Fibroblast of skin of left quadriceps (primary cell): ENCODE measurements at places on chromosomes 5 and 9.

- no peak for DNase-seq
These were observed 1.7 kb downstream of the RACK1 start for GRCh38 chr5:181242031-181242451.

GRCh38 chr9:27124151-27124550 lies 15.1 kb downstream of the TEK start:
- DNase-seq: no peak

DNA sequence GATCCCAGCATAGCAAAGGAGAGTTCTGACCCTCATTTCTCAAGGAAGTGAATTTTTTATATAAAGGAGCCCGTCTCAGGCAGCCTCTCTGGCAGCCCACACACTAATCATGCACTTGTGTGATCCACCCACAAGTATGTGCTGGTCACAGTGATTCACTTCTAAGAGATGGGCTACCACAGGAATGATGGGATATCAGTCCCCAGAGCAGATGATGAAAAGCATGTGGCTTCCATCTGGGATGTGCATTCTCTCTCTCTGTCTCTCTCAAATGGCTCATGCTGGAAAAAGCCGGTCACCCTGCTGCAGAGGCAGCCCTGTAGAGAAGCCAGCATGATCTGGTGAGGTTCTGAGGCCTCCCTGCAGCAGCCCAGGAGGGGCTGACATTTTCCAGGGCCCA lies 74.2 kb upstream of the ADCY2 start:
- DNase-seq: peak; percentile 96

GRCh38 chr5:72006361-72006760 lies 100.9 kb upstream of the MAP1B start:
- DNase-seq: peak; percentile 42

DNA sequence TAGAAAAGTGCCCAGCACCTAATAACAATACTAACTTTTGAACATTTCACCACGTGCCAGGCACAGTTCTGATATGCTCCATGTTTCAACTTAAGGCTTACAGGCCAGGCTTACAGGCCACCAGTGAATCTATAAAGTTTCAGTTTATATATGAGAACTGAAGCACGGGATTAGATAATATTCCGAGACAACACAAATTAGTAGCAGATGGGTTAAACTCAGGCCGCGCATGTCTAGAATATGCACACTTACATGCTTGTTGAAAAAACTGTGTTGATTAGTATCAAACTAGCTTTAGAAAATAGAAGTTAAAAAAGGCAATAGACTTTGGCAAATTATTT lies 587.9 kb downstream of the MTRR start:
- DNase-seq: peak; percentile 50

- DNase-seq: no peak
These were observed 418.2 kb downstream of the IRX2 start for GRCh38 chr5:2333291-2333690.

- DNase-seq: no peak
These were observed 8.3 kb upstream of the CHD1 start for GRCh38 chr5:98936948-98937715.

DNA sequence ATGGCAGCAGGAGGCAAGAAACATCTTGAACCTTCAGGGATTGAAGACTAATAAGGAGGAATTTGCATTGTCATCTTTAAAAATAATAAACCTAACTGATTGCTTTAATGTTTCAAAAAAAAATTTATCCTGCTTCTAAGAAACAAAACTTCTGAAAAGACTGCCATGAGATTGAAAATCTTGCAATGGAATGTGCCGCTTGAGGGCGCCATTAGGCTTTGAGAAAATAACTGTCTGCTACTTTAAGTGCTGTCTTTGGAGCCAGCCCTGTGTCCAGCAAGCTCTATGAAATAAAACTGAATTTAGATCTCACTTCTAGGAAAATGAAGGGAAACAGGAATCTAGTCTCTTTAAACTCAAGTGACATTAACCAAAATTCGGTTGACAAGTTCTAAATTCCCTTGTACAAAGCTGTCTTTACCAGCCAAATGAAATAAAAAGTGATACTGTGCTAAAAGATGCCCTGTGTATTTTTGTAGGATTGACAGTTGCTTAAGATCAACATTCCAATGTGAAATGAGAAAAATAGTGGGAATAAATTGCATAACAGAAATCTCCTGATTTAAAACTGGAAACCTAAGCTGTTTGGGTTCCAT lies 79.4 kb downstream of the ESM1 start:
- no peak for DNase-seq

DNA sequence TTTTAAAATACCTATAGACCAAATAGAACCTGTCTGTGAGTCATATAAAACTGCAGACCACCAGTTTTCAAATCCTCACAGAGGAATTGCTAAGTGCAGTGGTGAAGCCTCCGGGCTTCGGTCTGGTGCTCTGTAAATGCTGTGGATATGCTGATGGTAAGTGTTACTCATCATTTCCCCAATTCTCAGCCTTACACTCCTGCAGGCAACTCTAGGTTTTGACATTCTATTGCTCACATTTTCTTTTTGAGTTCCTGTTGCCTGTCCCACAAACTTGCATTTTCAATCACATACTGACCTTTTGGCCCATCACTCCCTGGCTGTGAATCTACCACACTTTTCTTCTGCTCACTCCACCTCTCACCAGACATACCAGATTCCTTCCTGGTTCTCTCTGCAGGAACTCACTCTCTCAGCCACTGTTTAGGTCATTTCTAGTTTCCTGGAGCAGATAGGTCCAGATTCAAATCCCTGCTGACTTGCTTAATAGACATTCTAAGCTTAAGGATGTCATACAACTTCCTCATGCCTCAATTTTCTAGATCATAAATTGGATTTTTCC lies 192.9 kb downstream of the RAB3C start:
- no peak for DNase-seq

DNA sequence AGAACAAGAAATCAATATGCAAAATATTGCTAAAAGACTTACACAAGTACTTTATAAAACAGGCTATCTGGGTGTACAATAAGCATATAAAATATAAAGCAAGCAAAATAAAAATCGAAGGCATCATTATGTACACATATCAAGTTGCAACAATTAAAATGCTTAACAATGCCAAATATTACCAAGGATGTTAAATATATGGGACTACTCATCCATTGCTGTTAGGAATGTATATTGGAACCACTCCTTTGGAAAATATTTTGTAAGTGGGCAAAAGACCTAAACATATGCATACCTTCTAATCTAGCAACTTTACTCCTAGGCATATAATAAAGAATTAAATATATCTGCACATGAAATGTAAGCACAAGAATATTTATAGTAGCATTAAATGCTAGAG lies 632.6 kb upstream of the COX7C start:
- DNase-seq: no peak

GRCh38 chr9:116147821-116148220 lies 5.8 kb upstream of the PAPPA start:
- no peak for DNase-seq

DNA sequence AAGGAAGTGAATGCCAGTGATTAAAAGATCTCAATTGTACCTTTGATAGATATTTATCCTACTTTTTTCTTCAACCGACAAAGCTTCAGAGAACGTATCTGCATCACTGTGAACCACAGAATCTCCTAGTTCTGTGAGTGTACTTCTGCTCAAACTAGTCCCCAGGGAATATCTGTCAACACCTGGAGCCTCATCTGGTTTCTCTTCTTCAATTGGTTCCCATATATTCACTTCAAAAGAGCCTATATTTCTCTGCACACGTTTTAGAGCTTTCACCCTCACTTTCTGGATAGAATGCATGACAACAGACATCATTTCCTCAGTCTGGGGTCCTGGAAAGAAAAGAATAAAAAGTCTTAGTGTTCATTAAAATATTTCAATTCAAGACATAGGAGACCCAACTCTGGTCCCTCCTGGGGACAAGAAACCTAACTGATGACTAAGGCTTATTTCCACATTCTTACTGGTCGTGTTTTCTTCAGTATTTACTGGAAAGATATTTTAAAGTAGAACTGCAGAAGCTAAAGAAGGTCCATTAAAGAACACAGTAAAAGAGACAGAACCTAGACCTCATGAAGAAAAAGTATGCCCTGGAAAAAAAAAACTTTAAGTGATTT lies 64.3 kb downstream of the CPLANE1 start:
- no peak for DNase-seq

DNA sequence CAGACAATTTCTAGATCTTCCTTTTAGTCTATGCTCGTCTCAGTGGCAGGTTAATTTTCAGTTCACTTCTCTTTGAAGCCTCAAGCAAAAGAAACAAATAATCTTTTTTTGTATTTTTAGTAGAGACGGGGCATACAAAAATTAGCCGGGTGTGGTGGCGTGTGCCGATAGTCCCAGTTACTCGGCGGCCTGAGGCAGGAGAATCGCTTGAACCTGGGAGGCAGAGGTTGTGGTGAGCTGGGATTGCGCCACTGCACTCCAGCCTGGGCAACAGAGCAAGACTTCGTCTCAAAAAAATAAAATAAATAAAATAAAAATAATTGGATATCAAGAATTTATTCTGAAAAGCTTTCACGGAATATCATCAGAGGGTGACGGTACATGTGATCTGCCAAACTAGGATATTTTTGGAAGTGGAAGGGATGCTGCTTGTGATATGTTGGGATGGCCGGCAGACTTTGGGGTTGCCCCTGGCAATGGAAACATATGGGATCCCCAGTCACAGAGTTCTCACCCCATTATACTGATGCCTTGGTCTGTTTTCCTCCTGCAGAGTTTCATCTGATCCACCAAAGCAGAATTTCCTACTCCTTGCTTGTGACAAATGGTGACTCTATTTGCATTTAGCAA lies 7.6 kb upstream of the LCP2 start:
- no peak for DNase-seq

- DNase-seq: no peak
These were observed 50.4 kb downstream of the POC5 start for GRCh38 chr5:75666801-75667200.

GRCh38 chr5:172897481-172898217 lies 61.6 kb upstream of the RPL26L1 start:
- peak; percentile 85 for DNase-seq

- no peak for DNase-seq
These were observed 9.1 kb downstream of the ARHGAP26 start for GRCh38 chr5:142779163-142779840.

DNA sequence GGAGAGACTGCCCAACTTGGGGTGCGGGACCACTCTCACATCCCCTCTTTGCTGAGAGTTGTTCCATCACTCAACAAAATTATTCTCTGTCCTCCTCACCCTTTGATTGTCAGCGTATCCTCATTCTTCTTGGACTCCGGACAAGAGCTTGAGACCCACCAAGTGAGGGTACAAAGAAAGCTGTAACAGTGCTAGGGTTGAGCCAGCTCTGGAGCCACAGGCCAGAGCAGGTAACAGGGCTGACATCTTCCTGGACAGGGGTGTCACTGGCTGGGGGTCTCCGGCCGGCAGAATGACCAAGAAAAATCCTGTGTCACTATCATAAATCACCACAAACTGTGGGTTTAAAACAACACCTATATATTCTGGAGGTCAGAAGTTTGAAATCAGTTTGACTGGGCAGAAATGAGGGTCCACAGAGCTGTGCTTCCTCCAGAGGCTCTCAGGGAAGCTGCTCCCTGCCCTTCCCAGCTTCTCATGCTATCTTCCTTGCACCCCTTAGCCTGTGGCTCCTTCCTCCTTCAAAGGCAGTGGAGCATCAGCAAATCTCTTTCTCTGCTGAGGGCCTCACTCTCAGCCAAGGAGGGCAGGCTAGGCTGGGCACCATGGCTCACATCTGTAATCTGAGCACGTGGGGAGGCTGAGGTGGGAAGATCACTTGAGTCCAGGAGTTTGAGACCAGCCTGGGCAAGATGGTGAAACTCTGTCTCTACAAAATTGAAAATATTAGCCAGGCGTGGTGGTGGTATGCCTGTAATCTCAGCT lies 4.1 kb upstream of the BBLN start:
- DNase-seq: no peak

- no peak for DNase-seq
These were observed 122.6 kb upstream of the BASP1 start for GRCh38 chr5:17094830-17095229.

GRCh38 chr5:18526792-18527405 lies 892.6 kb downstream of the TAF11L14 start:
- no peak for DNase-seq

DNA sequence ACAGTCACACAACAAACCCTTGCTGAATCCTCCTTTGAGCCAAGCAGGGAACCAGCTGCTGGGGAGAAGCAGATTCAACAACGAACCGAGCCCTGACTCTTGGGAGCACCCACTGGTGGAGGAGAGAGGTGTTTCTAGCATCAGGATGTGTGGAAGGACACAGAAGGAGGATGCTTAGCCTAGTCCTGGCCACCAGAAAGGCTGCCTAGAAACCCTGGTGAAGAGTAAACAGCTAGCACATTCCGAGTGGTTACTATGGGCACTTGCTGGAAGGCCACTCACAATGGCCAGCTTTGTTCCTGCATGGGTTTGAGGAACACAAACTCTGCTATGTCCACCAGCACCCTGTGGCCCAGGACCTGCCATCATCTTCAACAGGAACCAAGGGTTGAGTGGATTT lies 1.8 kb downstream of the TIFAB start:
- no peak for DNase-seq

DNA sequence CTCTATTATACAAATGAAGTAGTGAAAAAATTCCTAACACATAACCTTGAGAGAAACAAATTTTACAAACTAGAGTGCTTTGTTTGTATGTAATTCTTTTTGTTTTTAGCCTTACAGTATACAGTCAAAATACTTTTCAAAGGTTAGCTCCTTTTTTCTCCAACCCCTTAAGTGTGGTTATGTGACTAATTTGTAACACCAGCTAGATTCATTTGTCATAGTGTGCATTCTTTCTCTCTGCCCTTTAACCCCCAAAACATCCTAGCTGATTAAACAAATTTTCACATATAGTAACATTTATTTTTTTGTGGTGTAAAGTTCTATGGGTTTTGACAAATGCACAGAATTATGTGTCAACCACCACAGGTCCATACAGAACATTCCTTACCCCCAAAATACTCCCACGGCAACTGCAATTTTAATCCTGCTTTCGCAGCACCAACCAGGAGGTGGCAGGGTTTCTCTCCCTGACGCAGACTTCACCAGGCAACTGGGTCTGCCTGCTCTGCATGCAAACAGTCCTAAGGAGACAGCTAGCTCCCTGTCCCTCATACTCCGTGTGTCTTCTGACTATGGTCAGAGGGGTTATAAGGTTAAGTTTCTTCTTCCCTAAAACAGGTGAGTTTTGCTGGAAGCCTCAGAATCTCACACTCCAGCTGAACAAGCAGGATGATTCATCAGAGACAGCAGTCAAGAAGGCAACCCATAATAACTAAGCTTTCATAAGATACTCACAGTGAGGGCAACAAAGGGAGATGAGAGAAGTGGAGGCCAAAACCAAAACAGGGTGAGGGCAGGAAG lies 44.5 kb upstream of the NR5A1 start:
- peak; percentile 45 for DNase-seq

DNA sequence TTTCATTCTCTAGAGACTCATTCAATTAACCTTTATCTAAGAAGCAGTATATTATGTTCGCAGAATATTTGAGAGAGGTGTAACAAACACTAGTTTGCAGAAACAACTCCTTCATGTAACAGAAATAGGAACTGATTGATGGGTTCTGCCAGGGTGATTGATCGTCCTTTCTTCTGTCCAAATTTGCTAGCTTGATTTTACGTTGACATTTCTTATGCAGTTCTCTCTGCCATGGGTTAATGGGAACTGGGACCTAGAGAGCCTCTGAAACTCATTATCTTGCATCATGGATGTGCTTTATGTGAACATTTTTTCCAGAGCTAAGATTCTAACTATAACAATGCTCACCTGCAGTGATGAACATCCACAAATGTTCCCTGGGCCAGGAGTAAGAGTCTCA lies 107.0 kb downstream of the SLC24A2 start:
- no peak for DNase-seq

- DNase-seq: no peak
These were observed 137.7 kb upstream of the PAPPA start for GRCh38 chr9:116015855-116016254.

GRCh38 chr9:114416290-114416689 lies 28.5 kb upstream of the AKNA start:
- no peak for DNase-seq
